ENCODE measurements at places on chromosomes 16 and 17.

DNA sequence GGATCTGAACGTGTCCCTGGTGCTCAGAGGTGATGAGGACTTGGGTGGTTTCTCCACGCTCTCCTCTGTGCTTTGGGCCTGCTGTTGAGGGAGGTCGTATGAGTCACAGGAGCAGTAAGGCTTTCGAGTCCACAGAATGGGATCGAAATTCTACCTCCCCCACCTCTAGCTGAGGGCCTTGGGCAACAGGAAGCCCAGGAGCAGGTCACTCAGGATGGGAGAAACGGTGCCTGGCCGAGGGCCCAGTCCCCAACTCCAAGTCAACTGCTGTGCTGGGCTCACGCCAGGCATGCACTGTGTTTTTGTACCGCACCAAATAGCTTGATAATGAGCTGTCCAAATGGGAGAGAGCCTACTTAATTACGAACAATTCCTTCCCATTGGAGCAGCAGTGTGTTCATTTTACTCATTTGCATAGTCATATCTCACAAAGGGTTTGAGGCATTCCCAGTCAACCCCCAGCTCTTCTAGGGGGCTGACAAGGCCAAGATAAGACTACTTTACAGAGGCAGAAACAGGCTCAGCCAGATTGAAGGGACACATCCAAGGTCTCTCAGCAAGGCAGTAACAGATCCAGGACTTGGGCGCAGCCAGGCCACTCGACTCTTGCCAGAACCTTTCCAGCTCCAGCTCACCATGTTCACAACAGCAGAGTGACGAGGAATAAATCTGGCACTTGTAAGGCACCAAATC lies 53.6 kb downstream of the WNT3 start:
- no peaks in the 10 kb centered on the region for H3K27me3 ChIP-seq
- H3K27ac ChIP-seq, result no peak overlapping the region
- H3K4me1 ChIP-seq, result peaks cover 18% of the 10 kb centered on the region
- peaks cover 23% of the 10 kb centered on the region for H3K36me3 ChIP-seq
- no peak overlapping the region for H3K4me3 ChIP-seq

DNA sequence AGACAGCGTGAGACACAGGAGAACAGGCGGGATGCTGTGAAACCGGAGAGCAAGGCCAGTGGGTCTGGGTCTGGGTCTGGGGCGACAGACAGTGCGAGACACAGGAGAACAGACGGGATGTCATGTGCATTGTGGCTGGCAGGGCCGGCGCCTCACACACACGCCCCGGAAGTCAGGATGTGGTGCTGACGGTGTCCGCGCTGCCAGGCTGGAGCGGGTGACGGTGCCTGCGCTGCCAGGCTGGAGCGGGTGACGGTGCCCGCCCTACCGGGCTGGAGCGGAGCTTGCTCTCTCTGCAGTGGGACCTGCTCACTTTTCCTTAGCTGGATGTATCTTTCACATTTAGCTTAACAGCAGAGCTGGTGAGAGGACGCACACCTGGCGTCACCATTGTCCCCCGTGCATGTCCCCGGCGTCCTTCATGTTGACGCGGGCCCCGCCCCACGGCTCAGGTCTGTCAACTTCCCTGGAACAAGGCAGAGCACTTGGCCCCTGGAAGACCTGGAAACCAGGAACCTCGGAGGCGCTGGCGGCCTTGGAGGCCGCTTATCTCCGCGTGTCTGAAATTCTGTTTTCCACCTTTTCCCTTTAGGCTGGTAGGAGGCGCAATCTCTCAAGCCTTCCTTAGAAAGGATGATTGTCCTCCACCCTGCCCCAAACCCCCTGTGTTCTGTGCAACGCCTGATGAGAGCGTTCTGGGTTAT lies 43.0 kb upstream of the ZNF750 start:
- DNase-seq, result no peak
- H3K4me1 ChIP-seq, result peaks cover 87% of the 10 kb centered on the region
- H3K27ac ChIP-seq, result peak overlapping the region; percentile 82
- H3K36me3 ChIP-seq, result peaks cover 41% of the 10 kb centered on the region

- H3K27ac ChIP-seq, result no peak overlapping the region
- H3K27me3 ChIP-seq, result peaks cover 75% of the 10 kb centered on the region
- DNase-seq, result no peak
- H3K4me1 ChIP-seq, result peaks cover 17% of the 10 kb centered on the region
- no peak overlapping the region for H3K4me3 ChIP-seq
These were observed 239 bp downstream of the PIEZO1 start for GRCh38 chr16:88784856-88785105.

DNA sequence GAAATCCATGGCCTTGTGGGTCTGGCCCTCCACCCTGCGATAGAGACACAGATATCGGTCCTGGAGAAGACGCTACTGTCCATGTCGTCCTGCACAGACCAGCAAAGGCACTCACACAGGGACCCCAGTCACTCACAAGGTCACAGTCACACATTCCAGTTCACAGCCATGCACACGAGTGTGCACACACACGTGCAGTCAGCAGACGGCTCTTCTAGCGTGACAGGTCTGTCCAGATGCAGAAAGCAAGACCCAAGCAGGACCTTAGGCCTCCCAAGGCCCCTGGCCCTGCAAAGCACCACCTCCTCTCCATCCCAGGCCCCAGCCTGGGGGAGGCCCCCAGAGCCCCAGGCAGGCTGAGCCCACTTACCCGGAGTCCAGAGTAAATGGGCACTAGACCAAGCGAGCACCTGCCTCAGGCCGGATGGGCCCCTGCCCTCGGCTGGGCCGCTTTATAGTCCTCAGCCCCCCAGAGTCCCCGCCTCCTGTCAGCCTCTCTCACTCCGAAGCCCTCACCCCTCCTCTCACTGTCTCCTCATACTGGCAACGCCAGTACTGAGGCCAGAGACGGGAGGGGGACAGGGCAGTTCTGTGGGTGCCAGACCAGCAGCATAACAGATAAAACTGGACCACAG lies at the start of gene PPY:
Gene PPY (minus strand): TSS at position 426 of the 635 bp plus-strand sequence. CDS start 822 bp downstream, outside the sequence.
- peaks cover 62% of the 10 kb centered on the region for H3K4me1 ChIP-seq
- peaks cover 22% of the 10 kb centered on the region for H3K27me3 ChIP-seq
- no peak within 1 kb of the TSS for H3K4me3 ChIP-seq
- no peak for DNase-seq
- H3K27ac ChIP-seq, result no peak within 1 kb of the TSS

DNA sequence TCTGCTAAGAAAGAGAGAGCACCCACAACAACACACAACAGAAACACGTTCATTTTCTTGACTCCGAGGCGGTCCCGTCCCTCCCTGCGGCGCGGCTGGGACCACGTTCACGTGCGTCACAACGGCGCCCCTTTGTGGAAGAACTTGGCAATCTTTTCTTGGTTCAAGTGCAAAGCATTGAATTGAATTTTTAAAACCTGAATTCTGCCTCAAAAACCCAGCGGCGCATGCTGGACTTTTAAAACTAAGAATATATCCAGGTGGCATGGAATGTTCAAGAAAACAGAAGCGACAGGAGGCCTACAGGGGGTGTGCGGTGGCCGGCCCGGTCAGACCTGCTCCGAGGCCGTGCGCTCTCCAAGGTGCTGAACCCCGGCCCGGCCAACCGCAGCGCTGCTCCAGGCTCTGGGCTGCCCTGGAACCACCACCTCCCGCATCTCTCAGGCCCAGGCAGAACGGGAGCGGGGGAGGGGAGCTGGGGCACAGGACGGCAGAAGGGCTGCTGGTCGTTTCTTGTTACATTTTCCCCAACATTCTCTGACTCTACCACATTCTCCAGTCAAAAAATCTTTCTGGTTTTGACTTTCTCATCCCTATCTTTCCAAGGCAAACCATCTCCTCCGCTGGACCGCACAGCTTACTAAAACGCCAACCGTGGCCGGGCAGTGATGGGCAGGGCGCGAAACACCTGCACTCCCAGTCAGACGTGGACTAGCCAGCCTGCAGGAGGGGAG lies 3.4 kb upstream of the HEXD start:
- H3K4me3 ChIP-seq, result no peak overlapping the region
- peak; percentile 97 for DNase-seq
- no peak overlapping the region for H3K27ac ChIP-seq

- peaks cover 35% of the 10 kb centered on the region for H3K4me1 ChIP-seq
- H3K4me3 ChIP-seq, result peak overlapping the region; percentile 54
- DNase-seq, result no peak
- peaks cover 7% of the 10 kb centered on the region for H3K27me3 ChIP-seq
- peaks cover 7% of the 10 kb centered on the region for H3K36me3 ChIP-seq
These were observed 50.8 kb downstream of the TOM1L2 start for GRCh38 chr17:17921192-17922069.

DNA sequence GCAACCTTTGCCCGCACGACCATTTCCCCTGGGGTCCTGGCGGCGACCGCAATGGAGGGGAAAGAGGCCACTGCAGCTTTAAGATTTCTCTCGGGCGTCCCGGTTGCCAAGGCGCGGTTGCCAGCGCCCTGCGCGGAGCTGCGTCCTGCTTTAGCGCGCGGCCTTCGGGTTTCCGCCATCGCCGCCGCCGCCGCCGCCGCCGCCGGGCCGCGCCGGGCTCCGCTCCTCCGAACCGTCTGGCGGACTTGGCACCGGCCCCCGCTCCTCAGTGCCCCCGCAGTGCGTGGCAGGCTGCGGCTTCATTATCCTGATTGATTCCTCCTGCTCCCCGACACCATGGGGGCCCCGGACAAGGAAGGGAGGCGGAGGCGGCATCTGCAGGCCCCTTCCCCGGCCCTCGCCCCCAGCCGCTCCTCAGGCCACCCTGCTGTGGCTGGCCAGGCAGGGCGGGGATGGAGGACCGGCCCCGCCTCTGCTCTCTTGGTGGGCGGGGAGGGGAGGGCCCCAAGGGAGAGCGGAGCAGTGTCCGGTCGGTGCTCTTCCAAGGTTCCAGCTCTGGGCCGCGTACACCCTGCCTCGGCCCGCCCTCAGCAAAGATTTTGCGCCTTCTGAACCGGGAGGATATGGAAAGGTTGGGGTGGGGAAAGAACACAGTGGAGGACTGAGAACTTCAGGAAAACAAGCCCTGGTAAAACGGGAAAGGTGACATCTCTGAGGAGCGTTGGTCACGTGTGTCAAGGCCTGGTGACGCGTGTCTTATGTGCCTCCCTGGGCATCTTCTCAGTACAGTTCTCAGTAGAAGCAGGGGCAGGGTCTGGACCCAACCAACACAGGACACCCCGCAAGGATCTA lies 34.0 kb downstream of the NEUROD2 start:
- peaks cover 24% of the 10 kb centered on the region for H3K36me3 ChIP-seq
- DNase-seq, result peak; percentile 77
- peak overlapping the region; percentile 88 for H3K4me3 ChIP-seq
- H3K27me3 ChIP-seq, result peaks cover 65% of the 10 kb centered on the region
- H3K27ac ChIP-seq, result peak overlapping the region; percentile 27
- H3K4me1 ChIP-seq, result peaks cover 6% of the 10 kb centered on the region

DNA sequence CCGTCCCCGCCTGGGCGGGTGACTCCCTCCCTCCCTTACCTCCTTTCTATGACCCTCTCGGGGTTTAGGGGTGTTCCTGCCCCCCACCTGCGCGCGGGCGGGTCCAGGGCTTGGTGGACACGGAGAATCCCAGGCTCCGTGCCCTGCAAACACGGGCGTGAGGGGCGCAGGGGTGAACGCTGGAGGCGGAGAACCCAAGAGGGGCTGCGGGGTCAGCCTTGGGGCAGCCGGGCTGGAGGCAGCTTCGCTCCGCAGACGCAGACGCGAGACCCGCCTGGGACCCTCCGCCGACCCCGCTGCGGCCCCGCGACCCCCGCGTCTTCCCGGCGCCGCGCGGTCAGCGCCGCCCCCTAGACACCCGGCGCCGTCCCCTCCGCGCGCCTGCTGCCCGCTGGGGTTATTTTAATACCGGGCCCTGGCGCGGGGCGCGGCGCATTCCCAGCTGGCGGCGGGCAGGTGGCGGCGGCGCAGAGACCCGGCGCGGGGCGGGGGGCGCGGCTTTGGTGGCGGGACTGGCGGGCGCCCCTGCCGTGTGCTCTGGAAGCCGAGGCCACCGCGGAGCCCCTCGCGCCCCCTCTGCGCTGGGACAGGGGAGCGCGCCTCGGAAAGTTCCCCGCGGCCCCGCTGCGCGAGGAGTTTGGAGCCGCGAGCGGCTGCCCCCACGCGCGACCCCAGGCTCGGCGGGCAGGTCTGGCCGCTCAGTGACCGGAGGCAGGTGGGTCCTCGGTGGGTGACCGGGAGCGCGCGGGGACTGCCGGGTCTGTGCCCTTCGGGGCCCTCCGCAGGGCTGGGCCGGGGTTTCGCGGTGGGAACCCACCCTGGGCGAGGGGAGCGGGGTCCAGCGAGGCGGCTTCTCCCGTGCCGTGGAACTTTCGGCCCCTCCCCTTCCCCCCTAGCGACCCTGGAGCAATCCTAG lies at the start of gene UTS2R:
Gene UTS2R (plus strand): TSS at position 433 of the 916 bp plus-strand sequence. CDS start 2,560 bp downstream, outside the sequence.
- peak; percentile 79 for DNase-seq
- peak within 1 kb of the TSS; percentile 74 for H3K27ac ChIP-seq
- peaks cover 4% of the 10 kb centered on the region for H3K36me3 ChIP-seq
- H3K4me3 ChIP-seq, result peak within 1 kb of the TSS; percentile 80
- H3K4me1 ChIP-seq, result peaks cover 43% of the 10 kb centered on the region
- H3K27me3 ChIP-seq, result peaks cover 25% of the 10 kb centered on the region

GRCh38 chr16:83441517-83441916 lies 366.3 kb upstream of the HSBP1 start:
- no peaks in the 10 kb centered on the region for H3K4me1 ChIP-seq
- no peak overlapping the region for H3K27ac ChIP-seq
- no peak for DNase-seq
- H3K4me3 ChIP-seq, result no peak overlapping the region

DNA sequence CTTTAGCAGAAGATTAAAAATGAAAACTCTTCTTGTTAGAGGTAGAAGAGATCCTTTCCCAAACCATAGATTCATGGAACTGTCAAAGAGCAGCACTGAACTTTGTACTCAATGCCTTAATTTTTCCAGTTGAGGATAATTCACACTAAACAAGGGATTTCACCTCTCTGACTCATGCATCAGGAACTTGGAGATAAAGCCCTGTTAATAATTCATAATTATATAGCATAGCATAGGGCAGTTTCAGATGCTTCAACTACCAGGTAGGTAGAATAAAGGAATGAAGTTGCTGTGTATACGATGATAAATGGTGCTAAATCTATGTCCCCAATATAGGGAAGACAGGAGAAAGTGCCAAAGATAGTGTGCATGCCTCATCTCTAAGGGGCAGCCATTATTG lies 450.4 kb downstream of the MAF start:
- peaks cover 39% of the 10 kb centered on the region for H3K4me1 ChIP-seq
- no peak for DNase-seq
- peaks cover 6% of the 10 kb centered on the region for H3K27me3 ChIP-seq
- no peak overlapping the region for H3K4me3 ChIP-seq
- no peak overlapping the region for H3K27ac ChIP-seq

DNA sequence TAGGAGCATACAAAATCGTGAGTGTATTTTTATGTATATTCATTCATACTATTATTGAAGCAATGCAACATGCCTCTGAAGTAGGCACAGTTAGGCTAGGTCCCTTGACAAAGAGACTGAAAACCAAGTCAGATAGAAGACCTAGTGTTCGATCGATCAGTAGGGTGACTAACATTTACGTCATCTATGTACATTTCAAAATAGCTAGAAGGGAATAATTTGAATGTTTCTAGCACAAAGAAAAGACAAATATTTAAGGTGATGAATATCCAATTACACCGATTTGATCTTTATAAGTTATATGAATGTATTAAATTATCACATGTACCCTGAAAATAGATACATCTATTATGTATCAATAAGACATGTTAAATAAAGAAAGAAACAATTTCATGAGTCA lies 610.1 kb downstream of the TOX3 start:
- H3K27ac ChIP-seq, result no peak overlapping the region
- H3K4me1 ChIP-seq, result peaks cover 49% of the 10 kb centered on the region
- no peak for DNase-seq

Measured in nephron progenitor cell (in vitro differentiated cells).